ENCODE measurements at places on chromosomes 3 and 15.

DNA sequence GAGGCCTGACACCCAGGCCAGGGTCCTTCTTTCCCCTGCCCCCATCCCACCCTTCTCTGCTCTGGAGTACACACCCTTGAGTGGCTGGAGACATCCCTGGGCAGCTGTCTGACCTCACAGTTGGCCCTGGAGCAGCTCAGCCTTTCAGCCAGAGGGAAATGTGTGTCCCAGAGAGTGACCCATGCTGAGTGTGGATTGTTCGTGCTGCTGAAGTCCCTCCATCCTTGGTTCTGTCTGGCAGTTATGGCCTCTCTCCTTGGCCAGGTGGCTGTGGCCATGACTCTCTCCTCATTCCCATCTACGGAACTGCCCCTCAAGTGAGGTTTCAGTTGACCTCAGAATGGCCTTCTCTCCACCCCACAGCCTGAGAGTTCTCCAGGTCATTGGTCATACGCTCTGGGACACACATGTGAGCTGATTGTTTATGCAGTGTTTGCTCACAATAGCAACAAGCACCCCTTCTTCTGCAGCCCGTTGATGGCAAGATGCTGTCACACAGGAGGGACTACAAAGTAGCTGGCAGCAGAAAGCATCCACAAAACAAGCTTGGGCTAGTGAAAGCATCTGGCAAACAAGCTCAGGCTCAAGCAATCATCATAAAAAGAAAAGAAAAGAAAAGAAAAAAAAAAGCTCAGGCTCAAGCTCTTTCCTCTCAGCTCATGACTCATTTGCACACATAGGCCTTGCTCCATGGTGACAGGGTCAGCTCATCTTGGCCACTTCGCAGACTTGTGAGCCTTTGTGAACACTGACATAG is 55.3 kb upstream of the ITGA11 start:
- DNase-seq, result no peak

GRCh38 chr3:65538101-65538500 is 500.6 kb downstream of the MAGI1 start:
- DNase-seq, result no peak

DNA sequence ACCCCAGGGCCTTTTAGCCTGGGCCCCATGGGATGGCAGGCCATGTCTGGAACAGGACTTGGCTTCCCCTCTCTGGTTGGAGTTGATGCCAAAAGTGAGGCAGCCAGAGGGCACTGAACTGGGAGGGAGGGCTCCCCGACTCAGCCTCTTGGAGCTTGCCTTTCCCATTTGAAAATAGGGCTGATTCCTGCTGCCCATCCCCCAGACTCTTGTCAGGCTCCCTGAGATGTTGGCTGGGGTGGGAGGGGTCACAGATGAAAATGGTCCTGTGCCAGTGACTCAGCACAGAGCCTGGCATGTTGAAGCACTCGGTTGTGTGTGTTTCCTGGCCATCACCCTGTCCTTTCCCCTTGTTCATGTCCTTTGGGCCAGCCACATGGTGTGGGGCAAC is 6.6 kb downstream of the PPCDC start:
- DNase-seq, result no peak

DNA sequence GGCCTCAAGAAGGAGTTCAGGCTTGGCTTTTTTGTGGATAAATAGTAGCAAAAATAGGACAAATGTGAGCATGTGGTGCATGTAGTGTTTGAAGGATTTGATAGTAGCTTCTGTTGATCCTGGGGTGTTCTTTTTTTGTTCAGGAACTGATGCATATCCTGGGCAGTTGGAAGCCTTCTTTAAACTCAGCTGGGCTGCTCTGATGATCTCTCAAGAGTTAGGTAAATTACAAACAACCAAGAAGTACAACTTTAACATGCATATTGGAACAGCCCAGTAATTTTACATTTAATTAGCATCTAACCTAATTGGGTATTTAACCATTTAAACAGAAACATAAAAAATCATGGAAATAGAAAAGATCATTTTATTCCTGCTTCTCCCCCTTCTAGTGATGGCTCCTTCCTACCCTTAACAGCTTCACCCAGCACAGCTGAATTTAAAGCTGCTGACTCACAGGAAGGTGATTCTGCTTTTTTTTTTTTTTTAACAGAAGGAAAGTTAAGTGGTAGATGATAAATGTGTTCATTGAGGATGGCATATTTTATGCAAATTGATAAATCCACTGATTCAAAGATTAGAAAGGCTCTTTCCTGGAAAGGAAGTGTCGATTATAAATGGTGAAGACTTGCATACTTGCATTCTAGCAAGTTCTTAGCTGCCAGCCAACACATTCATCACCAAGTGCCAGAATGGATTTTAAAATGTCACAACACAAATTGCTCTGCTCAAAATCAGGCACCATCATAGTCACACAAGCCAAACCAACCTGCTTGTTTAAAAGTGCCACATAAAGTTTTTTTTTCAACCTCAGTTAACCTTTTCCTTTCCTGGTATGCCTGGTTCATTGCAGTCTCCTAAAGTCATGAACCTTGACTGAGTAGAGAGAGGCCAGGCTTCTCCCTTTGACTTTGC is 20.0 kb downstream of the SLC35G2 start:
- no peak for DNase-seq

- no peak for DNase-seq
These were observed 23.9 kb downstream of the ALDH1L1 start for GRCh38 chr3:126156468-126156867.

GRCh38 chr3:10340476-10340875 is 19.6 kb upstream of the SEC13 start:
- no peak for DNase-seq

GRCh38 chr3:11703146-11703545 is 59.4 kb upstream of the VGLL4 start:
- no peak for DNase-seq

- no peak for DNase-seq
These were observed 402.1 kb downstream of the CADM2 start for GRCh38 chr3:85360742-85361387.

- no peak for DNase-seq
These were observed 37.6 kb upstream of the FBN1 start for GRCh38 chr15:48682942-48683651.

DNA sequence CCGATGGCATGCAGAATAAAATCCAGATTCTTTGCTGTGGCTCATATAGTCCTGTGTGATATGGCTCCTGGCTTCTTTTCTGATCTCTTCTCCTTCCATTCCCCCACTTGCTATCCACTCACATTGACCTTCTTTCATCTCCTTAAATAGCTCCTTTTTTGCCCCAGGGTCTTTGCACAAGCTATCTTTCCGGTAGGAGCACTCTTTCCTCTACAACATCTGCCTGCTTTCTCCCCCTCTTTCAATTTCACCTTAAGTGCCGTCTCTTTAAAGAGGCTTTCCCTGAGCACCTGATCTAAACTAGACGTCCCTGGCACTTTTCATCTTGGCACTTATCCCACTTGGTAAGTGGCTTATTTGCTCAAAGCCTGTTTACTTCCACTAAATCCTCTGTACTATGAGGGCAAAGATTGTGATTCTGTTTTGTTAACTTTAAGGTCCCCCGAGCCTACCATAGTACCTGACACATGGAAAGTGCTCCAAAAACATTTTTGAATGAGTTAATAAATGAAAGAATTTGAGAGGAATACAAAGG is 323.3 kb upstream of the TLE3 start:
- no peak for DNase-seq

- no peak for DNase-seq
These were observed 1092.5 kb upstream of the EPHA6 start for GRCh38 chr3:95721938-95722337.

DNA sequence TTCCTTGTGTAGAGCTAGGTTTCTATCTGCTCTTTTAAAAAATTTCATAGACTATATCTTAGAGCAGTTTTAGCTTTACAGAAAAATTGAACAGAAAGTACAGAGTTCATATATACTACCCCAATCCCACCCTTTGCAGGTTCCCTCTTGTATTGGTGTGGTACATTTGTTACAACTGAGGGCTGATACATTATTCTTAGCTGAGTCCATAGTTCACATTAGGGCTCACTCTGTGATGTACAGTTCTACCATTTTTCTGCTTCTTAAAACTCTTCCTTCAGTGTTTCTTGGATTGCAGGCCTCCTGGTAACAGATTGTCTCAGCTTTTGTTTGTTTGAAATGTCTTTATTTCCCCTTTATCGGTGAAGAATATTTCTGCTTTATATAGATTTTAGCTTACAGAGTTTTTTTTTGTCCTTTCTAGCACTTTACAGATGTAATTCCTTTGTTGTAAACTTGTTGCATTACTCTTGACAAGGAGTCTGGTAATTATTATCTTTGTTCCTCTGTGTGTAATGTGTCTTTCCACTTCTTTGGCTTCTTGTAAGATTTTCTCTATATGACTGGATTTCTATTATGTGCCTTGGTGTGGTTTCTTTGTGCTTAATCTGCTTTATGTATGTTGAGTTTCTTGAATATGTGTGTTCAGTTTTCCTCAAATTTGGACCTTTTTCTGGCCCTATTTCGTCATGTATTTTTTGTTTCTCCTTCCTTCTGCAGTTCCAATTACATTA is 25.3 kb downstream of the MEF2A start:
- no peak for DNase-seq

GRCh38 chr3:98626151-98626550 is 32.7 kb upstream of the CPOX start:
- no peak for DNase-seq

DNA sequence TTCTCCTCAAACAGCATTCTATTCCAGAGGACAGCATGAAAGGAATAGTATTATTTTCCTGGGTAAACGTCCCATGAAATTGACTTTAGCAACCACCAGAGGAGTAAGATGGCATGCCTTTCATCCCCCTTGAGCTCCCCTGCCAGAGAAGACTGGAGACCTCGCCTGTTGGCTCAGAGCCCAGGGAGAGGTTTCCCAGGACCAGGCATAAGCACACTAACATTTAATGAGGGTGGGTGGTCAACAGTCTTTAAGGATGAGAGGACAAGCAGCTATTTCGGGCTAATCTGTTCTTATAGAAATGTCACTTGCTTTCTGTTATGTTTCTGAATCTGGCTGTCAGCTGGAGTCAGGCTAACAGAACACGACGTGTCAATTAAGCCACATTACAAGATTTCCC is 390.5 kb downstream of the GABRG3 start:
- no peak for DNase-seq

DNA sequence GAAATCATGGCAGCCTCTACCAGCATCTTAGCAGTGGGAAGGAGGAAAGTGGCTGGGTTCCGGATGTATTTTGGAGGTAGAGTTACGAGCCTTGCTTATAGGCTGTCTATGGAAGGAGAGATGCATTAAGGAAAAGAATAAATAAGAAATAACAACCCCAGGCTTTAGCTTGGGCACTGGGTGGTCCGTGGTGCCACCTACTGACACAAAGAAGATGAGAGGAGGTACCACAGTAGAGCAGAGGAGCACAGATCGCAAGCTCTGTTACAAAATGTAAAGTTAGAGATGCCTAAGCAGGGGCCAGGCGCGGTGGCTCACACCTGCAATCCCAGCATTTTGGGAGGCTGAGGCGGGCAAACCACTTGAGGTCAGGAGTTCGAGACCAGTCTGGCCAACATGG is 74.8 kb downstream of the TMEM39A start:
- DNase-seq, result no peak

- DNase-seq, result no peak
These were observed 116.0 kb downstream of the P3H2 start for GRCh38 chr3:190004656-190005055.

DNA sequence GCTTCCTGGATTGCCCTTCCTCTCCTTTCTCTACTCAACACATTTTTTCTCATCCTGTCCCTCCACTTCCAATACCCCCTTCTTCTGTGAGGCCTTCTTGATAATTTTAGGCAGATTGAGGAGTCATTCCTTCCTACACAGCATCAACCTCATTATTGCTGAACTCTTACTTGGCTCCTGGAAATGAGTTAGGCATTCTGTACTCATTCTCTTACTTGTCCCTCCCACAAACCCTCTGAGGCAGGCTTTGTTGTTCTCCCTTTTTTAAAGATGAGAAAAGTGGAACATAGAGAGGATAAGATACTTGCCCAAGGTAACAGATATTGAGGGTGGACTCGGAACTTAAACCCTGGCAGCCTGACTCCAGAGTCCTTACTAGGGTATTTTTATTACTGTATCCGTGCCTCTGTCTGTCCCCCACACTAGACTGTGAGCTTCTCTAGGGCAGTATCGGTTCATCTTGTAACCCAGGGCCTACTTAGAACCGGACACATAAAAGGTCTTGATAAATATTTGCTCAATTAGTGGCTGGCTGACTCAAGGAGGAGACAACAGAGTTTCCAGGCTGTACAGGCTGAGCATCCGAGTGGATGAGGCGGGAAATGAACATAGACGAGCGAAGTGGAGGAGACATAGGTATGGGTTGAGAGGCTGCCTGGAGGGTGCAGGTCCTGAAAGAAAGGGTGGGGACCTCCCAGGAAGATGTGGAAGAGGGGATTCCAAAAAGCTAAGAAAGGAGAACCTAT is 148.7 kb upstream of the ATP2B2 start:
- DNase-seq, result no peak

DNA sequence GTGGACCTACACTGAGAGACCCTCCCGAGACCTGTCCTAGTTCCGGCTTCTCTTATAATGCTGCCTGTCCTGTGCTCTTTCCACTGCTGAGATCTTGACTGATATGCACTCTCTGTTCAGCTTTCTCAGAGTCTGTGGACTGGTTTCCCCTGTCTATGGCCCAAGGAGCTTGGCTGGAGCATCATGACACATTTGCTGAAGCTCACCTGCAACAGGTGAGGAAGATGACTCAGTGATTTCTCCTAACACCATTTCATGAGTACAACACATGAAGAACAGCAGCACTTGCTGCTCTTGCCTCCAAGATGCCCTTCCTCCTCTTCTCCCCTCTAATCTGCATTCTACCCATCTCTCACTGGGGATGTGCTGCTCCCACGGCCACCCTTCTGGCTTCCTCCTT is 92.1 kb downstream of the DUT start:
- no peak for DNase-seq

DNA sequence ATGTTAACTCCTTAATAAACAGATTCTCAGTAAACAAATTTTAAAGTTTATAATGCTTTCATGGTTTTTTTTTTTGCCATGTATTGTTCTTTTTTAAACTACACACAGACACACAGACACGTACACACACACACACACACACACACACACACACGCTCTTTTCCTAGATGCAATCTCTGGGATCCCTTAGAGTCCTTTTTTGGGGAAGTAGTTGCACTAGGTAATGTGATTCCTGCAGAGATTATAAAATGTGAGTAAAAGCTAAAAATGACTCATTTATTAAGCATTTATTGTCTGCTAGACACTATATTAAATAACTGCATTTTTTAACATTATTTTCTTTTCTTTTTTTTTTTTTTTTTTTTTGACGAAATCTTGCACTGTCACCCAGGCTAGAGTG is 19.9 kb downstream of the NDUFB5 start:
- DNase-seq, result no peak

DNA sequence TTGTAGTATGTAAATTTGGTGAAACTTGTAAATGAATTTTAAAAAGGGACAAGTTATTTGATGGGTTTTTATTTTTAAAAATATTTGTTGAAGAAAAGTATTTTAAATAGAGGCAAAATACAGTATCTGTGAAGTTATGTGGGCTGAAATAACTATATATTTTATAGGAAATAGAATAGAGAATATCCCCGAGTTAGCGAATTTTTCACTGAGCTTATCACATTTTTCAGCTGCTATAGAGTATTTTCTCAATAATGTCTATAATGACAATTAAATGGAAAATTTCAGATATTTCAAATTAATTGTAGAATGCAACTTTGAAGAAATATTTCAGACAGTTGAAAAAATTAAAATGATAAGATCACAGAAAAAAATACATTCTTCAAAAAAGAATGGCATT is 166.4 kb upstream of the TP63 start:
- no peak for DNase-seq
